ENCODE measurements at places on chromosomes 2 and 18.
A peak's percentile ranks its signal among the peaks of the same experiment; 100 is the strongest.

GRCh38 chr2:217289907-217290280 lies 430.0 kb upstream of the TNP1 start:
- DNase-seq = no peak

- no peak for DNase-seq
Measured at GRCh38 chr2:230327418-230328154, 593 bp downstream of the SP140L start.

GRCh38 chr2:235877275-235877802 lies 290.8 kb downstream of the GBX2 start:
- no peak for DNase-seq

DNA sequence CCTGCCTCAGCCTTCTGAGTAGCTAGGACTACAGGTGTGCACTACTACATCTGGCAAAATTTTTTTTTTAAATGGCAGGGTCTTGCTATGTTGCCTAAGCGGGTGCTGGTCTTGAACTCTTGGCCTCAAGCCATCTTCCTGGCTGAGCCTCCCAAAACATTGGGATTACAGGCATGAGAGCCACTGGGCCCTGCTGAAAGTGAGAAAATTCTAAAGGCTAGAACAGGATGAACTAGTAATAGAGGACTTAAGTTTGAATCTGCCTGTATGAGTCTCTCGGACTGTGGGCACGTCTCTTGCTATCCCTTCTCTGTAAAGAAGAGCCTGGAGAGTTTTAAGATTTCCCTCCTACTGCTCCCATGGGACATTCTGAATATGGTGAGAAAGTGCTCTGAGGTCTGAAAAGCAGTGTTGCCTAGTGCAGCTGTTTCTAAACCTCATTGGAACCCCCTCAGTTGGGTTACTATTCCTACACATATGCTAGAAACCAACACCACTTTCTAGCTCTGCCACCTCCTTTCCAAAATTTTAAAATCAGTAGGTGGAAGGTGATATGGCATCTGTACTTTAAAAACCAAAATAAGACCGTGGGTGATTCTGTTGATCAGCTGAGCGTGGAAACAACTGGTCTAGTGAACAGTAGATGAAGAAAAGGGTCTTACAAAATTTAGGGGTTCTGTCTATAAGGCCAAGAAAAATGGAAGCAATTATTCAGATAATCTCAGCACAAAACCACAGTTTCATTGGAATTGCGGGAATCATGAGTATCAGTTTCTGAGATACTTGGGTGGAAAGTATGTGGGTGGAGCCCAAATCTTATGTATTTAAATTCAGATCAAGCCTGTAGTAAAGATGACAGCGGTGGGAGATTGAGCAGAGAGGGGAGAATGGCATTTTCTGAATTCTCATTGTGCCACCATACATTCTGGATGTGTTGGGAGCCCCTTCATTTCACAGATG lies 259.8 kb upstream of the CXCR4 start:
- no peak for DNase-seq

- no peak for DNase-seq
Measured at GRCh38 chr18:50987261-50987660, 19.4 kb downstream of the ELAC1 start.

GRCh38 chr2:53475321-53475720 lies 292.3 kb upstream of the CHAC2 start:
- no peak for DNase-seq

GRCh38 chr2:140862181-140862580 lies 1268.6 kb downstream of the LRP1B start:
- no peak for DNase-seq

- DNase-seq = no peak
Measured at GRCh38 chr2:53233759-53234547, 533.7 kb upstream of the CHAC2 start.

DNA sequence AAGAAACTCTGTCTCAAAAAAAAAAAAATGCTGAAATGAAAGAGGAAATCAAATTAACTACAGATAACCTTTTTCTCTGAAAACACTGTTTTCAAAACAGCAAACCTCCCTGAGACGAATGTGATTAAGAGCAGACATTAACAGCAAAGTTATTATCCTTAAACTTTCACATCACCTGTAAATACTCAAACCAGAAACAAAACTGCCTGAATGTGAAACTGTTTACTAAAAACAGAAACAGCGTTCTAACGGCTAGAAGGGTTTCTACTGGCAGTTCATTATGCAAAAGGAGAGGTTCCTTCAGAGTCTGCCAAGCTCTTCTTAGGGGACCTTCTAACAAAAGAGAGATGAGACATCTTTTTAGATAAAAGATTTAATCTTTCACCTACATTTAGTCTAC lies 45.9 kb downstream of the PNO1 start:
- DNase-seq = no peak

DNA sequence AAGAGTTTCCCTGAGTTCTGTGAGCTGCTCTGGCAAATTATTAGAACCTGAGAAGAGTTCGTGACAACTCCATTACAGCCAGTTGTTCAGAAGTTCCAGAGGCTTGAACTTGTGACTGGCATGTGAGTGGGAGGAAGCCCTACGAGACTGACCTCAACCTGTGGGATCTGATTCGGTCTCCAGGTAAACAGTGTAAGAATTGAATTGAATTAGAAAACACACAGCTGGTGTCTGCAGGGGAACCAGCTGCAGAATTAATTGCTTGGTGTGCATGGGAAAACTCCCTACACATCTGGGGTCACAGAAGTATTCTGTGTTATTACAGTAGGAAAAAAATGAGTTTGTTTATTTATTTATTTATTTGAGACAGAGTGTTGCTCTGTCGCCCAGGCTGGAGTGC lies 14.0 kb upstream of the ITSN2 start:
- no peak for DNase-seq

DNA sequence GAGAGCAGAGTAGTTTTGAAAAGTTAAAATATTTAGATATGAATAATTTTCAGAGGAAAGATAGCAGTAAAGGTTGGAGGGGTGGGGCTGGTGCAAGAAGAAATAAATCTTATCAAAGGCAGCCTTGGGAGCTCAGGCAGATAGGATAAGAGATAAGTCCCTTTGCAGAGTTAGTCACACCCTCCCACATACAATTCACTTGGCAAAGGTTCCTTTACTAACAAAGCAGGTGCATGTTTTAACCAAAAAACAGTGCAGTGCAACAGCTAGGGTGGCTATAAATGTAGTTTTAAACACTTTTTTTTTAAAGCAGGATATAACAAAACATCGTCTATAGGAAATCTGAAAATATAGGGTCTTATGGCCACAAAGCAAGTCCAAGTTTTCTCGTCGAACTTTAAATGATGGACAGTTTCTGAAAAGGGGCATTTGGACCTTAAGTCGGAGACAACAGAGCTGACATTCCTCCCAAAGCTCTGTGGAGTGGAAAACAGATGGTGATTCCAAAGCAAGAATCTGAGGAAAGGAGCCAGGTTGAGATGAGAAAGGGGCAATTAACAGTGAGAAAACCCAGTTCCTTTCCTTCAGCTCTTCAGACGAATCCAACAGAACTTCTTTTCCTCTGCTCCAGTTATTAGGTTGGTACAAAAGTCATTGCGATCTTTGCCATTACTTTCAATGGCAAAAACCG lies 53.0 kb downstream of the EPHA4 start:
- no peak for DNase-seq

- no peak for DNase-seq
Measured at GRCh38 chr2:36423172-36423571, 67.6 kb downstream of the CRIM1 start.

DNA sequence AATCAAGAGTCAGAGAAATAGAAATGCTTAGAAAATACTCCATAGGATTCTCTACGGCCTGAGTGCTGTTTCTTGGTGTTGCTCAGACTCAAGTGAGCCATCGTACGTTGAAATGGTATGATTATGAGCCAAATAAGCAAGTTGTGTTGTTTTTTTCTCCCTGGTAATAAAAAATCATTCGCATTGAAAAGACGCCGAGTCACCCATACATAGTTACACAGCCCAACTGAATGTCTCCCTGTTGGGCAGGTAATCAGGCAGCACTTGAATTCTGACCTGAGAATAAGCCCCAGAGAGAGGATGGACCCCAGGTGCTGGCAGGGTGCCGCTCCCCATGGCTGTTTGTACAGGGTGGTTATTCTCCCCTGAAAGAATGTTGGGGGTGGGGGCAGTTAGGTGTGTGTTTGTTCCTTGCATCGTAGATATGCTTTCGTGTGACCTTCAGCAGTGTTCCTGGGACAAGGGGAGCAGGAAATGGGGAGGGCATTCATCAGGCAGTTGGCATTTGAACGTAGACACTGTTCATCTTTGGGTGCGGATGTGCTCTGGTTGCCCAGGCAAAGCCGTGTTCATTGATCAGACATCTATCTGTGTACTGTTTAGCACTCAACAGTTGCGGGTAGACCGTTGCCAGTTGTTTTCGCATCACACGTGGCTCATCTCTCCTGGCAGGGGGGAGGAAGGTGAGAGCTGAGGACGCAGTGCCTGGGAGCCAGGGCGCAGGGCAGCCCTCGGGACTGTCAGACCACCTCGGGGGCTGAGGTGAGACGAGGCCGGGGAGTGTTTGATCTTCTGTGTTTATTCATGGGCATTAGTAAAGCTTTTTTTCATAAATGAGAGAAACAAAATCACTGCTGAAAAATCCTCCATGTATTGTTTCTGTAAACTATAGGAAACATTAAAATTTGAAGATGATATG lies 27.3 kb downstream of the MTCL1 start:
- no peak for DNase-seq

GRCh38 chr2:172103471-172104272 lies 972 bp upstream of the DLX2 start:
- peak; percentile 96 for DNase-seq

GRCh38 chr2:132677661-132678060 lies 7.7 kb upstream of the LYPD1 start:
- DNase-seq = no peak

- DNase-seq = no peak
Measured at GRCh38 chr2:37489536-37489935, 145.1 kb downstream of the QPCT start.
